ENCODE measurements at places on chromosomes 6 and 20.

GRCh38 chr6:156778454-156779205 lies 1.5 kb downstream of the ARID1B start:
- no peak for DNase-seq

DNA sequence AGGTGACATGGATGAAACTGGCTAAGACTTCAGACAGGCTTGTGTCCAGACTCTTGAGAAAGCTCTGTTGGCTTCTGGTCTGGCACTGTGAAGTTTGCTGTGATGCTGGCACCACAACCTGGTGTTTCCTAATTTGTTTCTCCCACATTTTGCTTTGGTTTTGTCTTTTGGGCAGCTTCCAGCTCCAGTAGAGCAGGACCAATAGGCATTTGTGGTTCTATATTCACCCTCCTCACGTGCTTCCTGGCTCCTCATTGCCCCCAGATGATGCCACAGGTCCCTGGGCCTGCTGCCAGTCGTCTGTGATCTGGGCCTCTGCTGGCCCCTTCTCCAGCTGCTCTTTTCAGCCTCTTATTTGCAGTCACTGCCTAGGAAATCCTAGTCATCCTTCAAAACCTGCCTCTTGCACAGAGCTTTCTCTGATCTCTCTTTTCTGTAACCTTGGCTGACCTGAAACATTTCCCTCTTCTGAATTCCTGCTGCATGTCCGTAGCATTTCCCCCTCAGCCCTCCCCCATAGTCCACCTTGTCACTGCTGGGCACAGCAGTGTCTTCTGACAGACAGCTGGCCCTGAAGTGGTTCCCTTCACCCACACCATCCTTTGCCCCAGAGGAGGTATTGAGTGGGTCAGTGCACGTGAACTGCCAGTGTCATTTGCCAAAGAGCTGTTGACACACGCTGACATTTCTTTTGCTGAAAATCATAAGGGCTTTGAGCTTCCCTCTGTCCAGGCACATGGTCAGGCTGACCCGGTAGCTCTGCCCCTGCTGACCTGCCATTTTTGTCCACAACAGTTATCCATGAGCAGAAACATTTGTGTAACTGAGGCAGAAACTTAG lies 63.0 kb downstream of the PTPN1 start:
- DNase-seq, result peak; percentile 81

- DNase-seq, result no peak
Measured at GRCh38 chr20:50292079-50292590, 101.5 kb downstream of the CEBPB start.

- no peak for DNase-seq
Measured at GRCh38 chr6:114524081-114524480, 181.3 kb upstream of the HS3ST5 start.

GRCh38 chr20:20466341-20466879 lies 98.5 kb downstream of the INSM1 start:
- DNase-seq, result peak; percentile 85

- no peak for DNase-seq
Measured at GRCh38 chr6:51792273-51793030, 295.0 kb downstream of the PKHD1 start.

DNA sequence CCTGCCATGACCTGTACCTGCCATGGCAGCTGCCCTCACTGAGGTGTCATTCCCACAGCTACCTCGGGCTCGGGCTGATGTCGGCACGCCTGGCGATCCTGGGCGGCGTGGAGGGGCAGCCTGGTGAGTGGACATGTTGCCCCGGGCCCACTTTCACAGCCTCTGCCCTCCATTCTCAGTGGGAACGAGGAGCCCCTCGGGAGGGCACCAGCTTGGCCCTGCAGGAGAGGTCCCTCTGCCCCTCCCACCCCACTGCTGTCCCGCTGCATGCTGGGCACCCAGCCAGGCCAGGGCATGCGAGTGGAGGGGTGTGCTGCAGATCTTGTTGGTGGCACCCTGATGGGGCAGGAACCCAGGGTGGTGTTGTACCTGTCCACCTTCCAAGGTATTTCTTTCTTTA lies 23.0 kb downstream of the ENTPD6 start:
- DNase-seq, result no peak

GRCh38 chr20:48006036-48006833 lies 221.0 kb upstream of the SULF2 start:
- no peak for DNase-seq

GRCh38 chr6:41638935-41639808 lies 904 bp downstream of the MDFI start:
- no peak for DNase-seq

DNA sequence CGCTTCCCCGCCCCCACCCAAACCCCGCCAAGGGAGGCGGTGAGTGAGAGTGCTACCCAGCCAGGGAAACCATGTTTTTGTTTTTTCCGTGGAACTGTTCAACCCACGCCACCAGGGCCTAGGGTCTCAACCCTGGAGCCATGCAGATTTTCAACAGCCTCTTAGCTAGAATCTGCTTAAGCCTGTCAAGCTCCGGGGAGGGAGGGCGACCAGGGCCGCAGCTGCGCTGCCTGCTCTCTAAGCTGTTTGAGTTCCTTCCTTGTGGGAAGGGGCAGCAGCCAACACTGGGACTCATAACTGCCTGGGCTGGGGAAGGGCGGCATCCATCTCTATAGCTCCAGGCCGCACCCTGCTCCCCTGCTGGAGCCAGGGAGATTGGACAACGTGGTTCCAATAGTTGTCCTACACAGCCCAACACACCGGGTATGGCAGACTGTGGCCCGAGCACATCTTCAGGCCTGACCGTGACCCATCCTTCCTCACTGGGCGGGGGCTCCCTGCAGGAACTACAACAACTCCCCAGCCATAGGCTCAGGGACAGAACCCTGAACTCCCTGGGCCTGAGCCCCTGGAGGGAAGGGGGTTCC lies 1065.7 kb upstream of the MANEA start:
- no peak for DNase-seq

- no peak for DNase-seq
Measured at GRCh38 chr20:13278812-13279570, 57.9 kb downstream of the ISM1 start.

- DNase-seq, result no peak
Measured at GRCh38 chr6:13273202-13273930, 55.0 kb downstream of the TBC1D7 start.

DNA sequence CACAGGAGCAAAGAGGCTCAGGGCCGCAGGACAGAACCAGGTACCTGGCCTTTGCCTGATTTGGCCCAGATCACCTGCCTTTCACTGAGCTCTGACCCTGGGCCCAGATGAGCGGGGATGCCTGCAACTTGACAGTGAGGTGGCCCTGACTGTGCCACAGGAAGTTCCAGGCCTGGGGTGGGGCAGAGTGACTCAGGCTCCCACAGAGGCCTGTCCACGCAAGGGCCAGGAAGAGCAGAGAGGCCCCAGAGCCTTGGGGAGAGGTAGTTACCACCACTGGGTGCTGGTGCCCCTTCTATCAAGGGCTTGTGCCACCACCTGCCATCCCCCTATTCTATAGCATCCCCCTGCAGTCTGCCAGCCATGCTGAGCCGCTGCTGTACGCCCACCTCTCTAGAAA lies 4.1 kb upstream of the NOL4L start:
- peak; percentile 36 for DNase-seq

- peak; percentile 62 for DNase-seq
Measured at GRCh38 chr6:113365191-113365590, 492.0 kb upstream of the MARCKS start.

GRCh38 chr6:33589731-33590530 lies 9.9 kb upstream of the BAK1 start:
- DNase-seq, result peak; percentile 92

GRCh38 chr6:90397929-90398674 lies 101.5 kb upstream of the BACH2 start:
- peak; percentile 32 for DNase-seq

GRCh38 chr6:39770446-39770845 lies 21.7 kb upstream of the DAAM2 start:
- DNase-seq, result no peak

DNA sequence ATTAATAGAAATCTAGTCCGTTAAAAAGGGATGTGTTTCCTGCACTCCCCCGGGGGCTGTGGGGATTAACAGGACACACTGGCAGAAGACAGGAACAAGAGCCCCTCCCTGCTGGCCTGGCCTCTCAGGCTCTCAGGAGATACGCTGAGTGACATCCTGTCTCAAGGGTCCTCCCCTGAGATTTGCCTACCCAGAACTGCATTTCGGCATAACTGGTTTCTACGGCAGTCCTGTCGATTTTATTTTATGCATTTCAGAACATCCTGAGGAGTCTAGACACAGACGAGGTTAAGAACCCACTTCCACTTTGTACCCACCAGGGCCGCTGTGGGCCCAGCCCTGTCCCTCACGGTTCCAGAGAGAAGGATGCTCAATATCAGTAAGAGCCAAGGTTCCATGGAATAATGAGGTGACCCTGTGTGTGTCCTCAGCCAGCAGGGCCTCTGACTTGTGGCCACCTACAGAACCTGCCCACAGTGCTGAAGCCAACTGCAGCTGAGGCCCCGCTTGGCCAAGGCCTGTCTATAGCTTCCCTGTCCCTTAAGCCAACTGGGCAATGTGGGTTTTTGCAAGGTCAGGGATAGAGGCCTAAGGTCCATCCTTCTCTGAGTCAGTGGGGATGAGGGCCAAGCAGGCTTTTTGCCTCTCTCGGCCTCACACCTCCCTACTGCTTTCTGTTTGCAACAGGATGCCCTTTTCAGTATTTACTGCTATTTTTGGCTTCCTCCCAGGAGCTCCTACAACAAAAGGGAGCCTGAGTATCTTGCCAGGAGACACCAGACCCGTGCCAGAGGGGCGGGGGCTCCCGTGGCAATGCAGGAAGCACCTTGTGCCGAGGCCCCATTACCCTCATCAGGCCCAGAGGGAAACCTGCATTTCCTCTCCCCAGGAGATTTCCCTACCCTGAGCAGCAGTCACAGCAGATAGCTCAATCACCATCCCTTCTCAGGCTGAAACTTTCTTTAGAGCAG lies 14.7 kb downstream of the UQCC2 start:
- DNase-seq, result peak; percentile 61

DNA sequence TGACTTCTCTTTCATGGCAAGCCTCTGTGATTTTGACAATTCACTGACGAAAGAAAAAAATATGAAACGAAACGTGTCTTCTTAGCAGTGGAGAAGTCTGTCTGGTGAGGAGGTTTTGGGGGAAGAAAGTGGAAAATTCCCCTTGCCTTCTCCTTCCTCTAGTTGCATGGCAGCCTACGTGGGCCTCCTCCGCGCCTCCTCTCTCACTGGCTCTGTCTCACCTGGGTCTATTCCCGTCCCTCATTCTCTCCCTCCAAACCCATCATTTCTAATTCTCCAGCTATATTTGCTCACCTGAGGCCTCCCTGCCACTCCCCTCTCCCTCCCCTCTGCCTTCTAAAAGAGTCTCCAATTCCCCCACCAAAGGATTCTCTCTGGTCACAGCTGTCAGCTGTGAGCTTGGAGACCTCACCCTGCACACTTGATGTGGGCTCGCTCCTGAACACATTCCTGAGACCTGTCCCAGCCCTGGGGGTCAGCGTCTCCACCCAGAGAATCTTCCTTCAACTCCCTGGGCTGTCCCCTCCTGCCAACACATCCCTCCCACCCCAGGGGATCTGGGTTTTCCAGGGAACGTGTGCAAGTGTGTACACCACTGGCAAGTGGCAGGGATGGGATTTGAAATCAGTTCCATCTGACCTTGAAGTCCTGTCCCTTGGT lies 159.6 kb upstream of the PMEPA1 start:
- no peak for DNase-seq

DNA sequence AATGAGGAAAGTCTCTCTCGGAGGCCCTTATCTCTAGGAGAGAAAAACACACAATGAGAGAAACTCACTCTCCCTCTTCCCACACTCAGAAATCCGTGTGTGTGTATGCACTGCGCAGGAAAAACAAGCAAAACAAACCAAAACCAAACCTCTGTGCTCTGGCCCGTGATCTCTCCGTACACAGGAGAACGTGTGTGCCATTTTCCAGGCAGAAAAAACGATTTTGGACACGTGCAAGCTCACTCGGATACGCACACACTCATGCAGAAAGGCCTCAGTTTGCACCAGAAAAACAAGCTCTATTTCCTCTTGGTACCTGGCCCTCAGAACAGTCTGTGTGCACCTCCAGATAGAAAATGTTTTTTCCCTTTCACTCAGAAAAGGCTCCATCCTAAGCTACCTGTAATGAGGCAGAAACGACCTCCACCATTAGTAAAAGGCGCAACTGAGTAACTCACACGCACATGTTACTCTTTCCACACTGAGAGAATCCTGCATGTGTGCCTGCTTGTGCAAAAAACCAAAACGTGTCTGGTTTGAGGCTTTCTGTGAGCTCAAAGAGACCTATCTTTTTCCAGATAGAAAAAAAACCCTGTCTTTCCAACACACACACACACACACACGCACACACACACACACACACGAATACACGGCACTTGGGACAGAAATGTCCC lies 99.2 kb downstream of the EDN3 start:
- no peak for DNase-seq

- no peak for DNase-seq
Measured at GRCh38 chr6:108176281-108177089, 10.7 kb downstream of the NR2E1 start.

GRCh38 chr20:6636209-6637159 lies 131.0 kb upstream of the BMP2 start:
- peak; percentile 69 for DNase-seq

- peak; percentile 17 for DNase-seq
Measured at GRCh38 chr6:9612489-9612888, 802.4 kb downstream of the TFAP2A start.

GRCh38 chr6:135146162-135146934 lies 34.8 kb upstream of the MYB start:
- peak; percentile 80 for DNase-seq

GRCh38 chr6:155894758-155895157 lies 439.1 kb upstream of the NOX3 start:
- no peak for DNase-seq

- no peak for DNase-seq
Measured at GRCh38 chr6:154127657-154128056, 88.6 kb downstream of the OPRM1 start.

- no peak for DNase-seq
Measured at GRCh38 chr6:75933387-75933975, 139.0 kb downstream of the IMPG1 start.

- DNase-seq, result no peak
Measured at GRCh38 chr20:50873585-50873984, 57.7 kb downstream of the ADNP start.

GRCh38 chr6:63644668-63645326 lies 9.2 kb downstream of the PHF3 start:
- no peak for DNase-seq

DNA sequence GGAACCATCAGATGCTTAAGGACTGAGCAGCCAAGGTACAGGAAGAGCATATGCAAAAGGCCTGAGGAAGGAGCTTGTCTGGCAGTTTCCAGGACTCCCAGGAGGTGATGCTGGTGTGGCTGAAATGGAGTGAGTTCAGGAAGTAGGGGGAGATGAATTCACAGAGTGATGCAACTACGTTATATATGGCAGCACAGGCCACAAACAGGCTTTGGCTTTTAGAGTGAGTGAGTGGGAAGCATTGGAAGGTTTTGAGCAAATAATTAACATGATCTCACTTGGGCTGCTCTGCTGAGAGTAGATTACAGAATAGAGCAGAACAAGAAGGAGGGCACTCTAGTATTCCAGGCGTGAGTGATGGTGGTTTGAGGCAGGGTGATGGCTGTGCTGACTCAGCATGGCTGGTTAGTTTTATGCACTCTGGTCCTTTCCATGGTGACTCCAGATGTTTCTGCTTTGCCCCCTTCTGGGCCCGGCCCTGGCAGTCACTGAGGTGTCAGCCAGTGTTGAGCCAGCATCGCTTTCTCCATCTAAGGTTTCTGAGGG lies 6.5 kb downstream of the BTN2A2 start:
- DNase-seq, result no peak
